Liver (tissue), 10 donors: ENCODE measurements at places on chromosomes 5 and 9. TPM values are rescaled to one million over a fixed set of nuclear protein-coding genes. Genes with fewer than 3 reads are reported as not detected.

- peaks cover 35% of the 10 kb centered on the region for H3K4me1 ChIP-seq
- DNase-seq: no peak
- H3K27me3 ChIP-seq: no peaks in the 10 kb centered on the region
- H3K27ac ChIP-seq: peak overlapping the region; percentile 94
Measured at GRCh38 chr5:132428147-132428482, 58.6 kb downstream of the SLC22A5 start.

ATOSB gene
- total RNA-seq: 6.9 TPM

GRCh38 chr5:125794922-125795321 is 628.3 kb upstream of the GRAMD2B start:
- H3K4me3 ChIP-seq: no peak overlapping the region

DNA sequence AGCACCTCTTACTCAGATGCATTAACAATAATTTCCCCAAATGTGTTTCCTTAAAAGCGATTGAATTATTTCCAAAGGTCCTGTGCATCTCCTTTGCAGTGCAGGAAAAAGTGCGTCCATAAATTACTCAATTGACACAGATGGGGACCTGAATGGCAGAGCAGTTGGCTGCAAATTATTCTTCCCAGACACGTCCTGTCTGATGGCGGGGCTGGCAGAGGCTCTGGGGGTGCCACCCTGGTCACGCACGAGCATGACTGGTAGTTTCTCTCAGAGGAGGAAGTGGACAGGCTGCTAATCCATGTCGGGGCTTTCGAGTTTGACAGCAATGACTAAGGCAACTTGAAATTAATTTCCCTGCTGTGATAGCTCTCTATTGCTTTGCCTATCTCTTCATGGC is 264.8 kb upstream of the BRINP1 start:
- no peak overlapping the region for H3K27ac ChIP-seq
- H3K4me3 ChIP-seq: no peak overlapping the region
- H3K27me3 ChIP-seq: no peaks in the 10 kb centered on the region
- no peak for DNase-seq
- no peaks in the 10 kb centered on the region for H3K4me1 ChIP-seq

GRCh38 chr5:59035681-59036080 is 452.8 kb downstream of the RAB3C start:
- no peak overlapping the region for H3K4me3 ChIP-seq
- DNase-seq: no peak
- no peaks in the 10 kb centered on the region for H3K27me3 ChIP-seq
- no peaks in the 10 kb centered on the region for H3K36me3 ChIP-seq

GRCh38 chr5:12357626-12358025 is 453.4 kb upstream of the CTNND2 start:
- no peaks in the 10 kb centered on the region for H3K36me3 ChIP-seq
- H3K27me3 ChIP-seq: no peaks in the 10 kb centered on the region
- DNase-seq: no peak

DNA sequence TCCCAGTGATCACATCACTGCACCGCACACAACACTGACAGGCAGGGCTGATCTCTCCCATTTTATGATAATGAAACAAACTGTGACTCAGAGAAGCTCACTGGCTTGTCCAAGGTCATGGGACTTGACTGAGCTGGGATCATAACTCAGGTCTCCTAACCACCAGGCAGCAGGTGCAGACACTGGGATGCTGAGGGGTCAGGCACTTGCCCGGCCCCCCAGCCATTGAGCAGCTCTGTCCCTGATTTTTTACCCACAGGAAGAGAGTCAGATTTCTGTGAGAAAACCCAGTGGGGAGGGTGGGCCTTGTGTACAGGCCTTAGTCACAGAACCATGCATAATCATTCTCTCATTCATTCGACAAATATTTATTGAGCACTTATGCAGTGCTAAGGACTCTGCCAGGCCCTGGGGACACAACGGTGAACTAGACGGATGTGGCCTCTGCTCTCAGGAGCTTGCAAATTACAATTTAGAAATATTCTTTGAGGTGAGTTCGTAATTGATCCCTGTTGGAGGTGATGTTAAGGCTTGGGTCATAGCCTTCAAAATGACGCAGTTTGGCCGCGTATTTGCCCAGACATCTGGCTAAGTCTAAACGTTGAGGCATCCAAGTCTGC is 54.5 kb upstream of the TGFBR1 start:
- no peaks in the 10 kb centered on the region for H3K27me3 ChIP-seq
- H3K27ac ChIP-seq: no peak overlapping the region
- H3K4me3 ChIP-seq: no peak overlapping the region
- no peaks in the 10 kb centered on the region for H3K36me3 ChIP-seq

GRCh38 chr9:134214766-134215419 is 50.5 kb upstream of the RNU6ATAC start:
- peak overlapping the region; percentile 99 for H3K27ac ChIP-seq
- H3K27me3 ChIP-seq: no peaks in the 10 kb centered on the region
- peaks cover 41% of the 10 kb centered on the region for H3K4me1 ChIP-seq

RNF130 gene
- 43.6 TPM for total RNA-seq

NUTM2F gene
- not detected for total RNA-seq

CRHBP gene
- 77.4 TPM for total RNA-seq

DNA sequence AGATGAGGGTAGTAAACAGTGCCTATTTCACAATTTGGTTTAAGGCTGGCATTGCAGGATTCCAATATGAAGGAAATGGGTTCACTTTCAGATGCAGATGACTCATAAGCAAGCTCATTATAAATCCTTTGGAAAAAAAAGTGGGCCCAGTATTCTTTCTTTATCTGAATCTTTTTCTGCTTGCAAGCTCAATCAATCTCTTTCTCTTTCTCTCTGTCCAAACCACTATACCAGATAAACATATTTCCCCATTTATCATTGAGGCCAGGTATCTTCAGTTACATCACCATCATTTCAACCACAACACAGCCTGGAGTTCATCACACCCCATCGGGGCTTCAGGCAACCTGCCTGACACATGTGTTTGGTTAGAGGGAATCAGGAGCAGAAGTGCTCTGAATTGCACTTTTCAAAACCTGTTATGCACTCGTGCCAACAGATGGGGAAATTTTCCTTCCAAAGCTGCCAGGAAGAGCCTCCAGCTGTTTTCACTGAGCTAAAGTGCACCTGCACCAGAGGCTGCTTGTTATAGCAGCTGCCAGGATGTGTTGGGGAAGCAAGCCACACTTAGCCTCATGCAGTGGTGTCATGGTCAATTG is 30.0 kb upstream of the MAMDC2 start:
- H3K27me3 ChIP-seq: no peaks in the 10 kb centered on the region
- no peaks in the 10 kb centered on the region for H3K36me3 ChIP-seq
- H3K4me1 ChIP-seq: no peaks in the 10 kb centered on the region
- no peak overlapping the region for H3K27ac ChIP-seq
- no peak overlapping the region for H3K4me3 ChIP-seq
- DNase-seq: no peak

FGFR4 gene
- 72.6 TPM for total RNA-seq

DNA sequence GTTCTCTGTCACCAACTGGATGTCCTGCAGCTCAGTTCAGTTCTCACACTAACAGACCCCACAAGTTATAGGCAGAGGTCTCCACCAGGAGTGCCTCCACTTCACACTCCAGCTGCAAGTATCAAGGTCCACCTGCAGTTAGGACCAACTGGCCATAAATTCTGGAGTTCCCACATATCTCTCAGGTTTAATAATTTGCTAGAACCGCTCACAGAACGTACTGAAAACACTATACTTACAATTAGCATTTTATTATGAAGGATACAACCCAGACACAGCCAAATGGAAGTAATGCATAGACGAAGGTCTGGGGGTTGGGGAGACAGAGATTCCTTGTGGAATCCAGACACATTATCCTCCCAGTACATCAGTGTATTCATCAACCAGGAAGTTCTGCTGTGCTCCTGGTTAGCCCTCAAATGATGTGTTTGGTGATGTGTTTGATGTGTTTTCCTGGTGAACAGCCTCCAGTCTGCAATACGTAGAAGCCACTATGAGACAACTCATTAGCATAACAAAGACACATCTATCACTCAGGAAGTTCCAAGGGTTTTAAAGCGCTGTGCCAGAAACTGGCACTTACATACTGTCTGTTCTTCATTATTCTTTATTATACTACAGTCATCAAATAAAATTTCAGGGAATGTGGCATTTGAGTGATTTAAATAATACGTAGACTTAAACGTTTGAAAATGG is 25.4 kb downstream of the OGN start:
- H3K36me3 ChIP-seq: no peaks in the 10 kb centered on the region
- DNase-seq: no peak
- no peaks in the 10 kb centered on the region for H3K4me1 ChIP-seq
- H3K27ac ChIP-seq: no peak overlapping the region

GRCh38 chr5:97998941-97999340 is 774.5 kb upstream of the RGMB start:
- H3K4me3 ChIP-seq: no peak overlapping the region
- H3K27me3 ChIP-seq: no peaks in the 10 kb centered on the region
- H3K4me1 ChIP-seq: no peaks in the 10 kb centered on the region
- no peaks in the 10 kb centered on the region for H3K36me3 ChIP-seq
- no peak overlapping the region for H3K27ac ChIP-seq

DNA sequence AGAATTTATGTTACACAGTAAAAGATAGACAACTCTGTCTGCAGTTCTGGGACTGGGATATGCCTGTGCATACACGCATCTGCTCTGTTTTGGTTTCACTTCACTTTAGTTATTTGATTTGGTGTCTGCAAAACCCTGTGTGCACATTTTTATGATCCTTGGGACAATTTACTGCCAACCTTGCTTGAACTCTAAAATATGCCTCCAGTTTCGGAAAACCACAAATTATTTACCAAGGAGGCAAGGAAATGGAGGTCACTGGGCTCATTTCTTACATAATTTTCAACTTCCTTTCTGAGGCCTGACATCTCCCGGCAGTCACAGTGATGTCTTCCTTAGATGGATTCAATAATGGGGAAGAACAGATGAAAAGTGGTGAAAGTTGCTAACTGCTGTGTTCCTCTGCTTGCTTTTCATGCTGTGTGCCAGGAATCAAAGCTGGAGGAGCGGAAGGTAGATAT is 61.2 kb upstream of the TAF11L2 start:
- no peaks in the 10 kb centered on the region for H3K4me1 ChIP-seq
- no peaks in the 10 kb centered on the region for H3K36me3 ChIP-seq
- H3K4me3 ChIP-seq: no peak overlapping the region

GRCh38 chr5:57447658-57448057 is 35.0 kb downstream of the ACTBL2 start:
- no peak for DNase-seq
- no peaks in the 10 kb centered on the region for H3K36me3 ChIP-seq
- H3K4me1 ChIP-seq: no peaks in the 10 kb centered on the region
- H3K27me3 ChIP-seq: no peaks in the 10 kb centered on the region
- H3K27ac ChIP-seq: no peak overlapping the region

- H3K4me1 ChIP-seq: no peaks in the 10 kb centered on the region
- H3K27me3 ChIP-seq: no peaks in the 10 kb centered on the region
- H3K36me3 ChIP-seq: no peaks in the 10 kb centered on the region
- H3K27ac ChIP-seq: no peak overlapping the region
- no peak overlapping the region for H3K4me3 ChIP-seq
- no peak for DNase-seq
Measured at GRCh38 chr5:135995976-135996375, 32.8 kb upstream of the TGFBI start.

DNA sequence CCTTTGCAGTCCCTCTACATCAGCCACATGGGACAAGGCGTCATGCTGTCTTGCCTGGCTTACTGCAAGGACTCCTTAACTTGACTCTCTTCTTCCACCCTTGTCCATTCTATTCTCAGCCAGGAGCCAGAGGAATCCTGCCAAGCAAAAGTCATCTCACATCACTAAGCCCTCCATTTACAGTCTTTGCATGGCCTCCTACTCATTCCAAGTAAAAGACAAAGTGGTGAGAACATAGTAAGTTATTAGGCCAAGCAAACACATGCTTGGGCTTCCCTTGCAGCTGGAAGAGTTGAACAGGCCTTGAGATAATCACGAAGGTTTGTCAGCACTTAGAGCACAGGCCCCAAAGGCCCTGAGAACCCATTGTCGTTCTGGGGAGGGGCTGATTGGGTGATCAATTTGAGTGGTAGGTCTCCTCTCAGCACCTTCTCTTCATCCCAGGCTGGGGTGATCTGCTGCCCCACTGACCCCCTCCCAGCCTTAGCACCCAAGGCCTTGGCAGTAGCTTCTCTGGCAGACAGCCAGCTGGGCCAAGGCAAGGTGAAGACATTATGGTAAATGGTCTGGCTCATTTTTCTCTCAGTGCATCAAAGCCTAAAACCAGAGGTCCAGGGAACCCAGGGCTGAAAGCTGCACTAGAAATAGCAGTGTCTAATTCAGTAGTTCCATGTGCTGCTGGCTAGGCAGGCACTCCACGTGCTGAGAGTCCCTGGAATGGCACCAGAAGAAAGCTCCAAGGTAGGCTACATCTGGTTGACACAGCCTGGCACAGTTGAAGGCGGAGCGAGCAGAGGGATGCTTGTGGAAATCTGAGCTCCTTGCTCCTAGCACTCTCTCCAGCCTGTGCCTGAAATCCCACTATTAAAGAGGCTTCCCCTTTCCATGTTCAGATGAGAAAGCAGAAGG is 121.4 kb downstream of the ASTN2 start:
- H3K4me3 ChIP-seq: no peak overlapping the region
- H3K27ac ChIP-seq: no peak overlapping the region
- no peaks in the 10 kb centered on the region for H3K36me3 ChIP-seq
- DNase-seq: no peak

ZNF883 gene
- total RNA-seq: 0.08 TPM

GRCh38 chr9:89548071-89548638 is 50.2 kb upstream of the SEMA4D start:
- no peak overlapping the region for H3K27ac ChIP-seq
- H3K4me3 ChIP-seq: no peak overlapping the region

DNA sequence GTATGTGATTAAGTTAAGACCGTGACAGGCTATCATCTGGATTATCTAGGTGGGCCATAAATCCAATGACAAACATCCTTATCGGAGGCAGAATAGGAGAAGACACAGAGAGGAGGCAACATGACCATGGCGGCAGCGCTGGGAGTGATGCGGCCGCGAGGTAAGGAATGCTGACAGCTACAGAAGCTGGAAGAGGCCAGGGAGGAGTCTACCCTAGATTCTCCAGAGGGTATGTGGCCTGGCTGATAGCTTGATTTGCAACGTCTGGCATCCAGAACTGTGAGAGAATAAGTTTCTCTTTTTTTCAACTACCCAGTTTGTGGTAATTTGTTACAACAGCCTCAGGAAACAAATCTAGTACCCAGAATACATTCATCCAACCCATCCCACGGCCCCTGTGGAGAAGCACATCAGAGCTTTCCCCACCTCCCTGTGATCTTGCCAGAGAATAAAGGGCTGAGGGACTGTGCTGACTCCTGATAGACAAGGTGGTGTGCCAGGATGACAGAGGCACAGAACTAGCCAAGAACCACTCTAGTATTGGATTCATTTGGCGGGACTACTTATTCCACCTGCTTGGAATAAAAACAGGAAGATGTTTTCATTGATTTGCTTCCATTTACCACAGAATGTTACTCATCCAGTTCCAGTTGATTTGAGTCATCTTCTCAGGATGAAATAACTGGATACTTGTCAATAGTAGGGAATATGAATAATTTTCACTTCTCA is 187.4 kb downstream of the MAN2A1 start:
- no peaks in the 10 kb centered on the region for H3K4me1 ChIP-seq
- no peak overlapping the region for H3K4me3 ChIP-seq
- DNase-seq: no peak
- H3K27ac ChIP-seq: no peak overlapping the region
